ENCODE measurements at places on chromosomes 13 and 19.

GRCh38 chr13:24742977-24743376 lies 21.0 kb upstream of the RNF17 start:
- no peak for DNase-seq

GRCh38 chr19:58001895-58002369 lies 688 bp downstream of the ZNF606 start:
- no peak for DNase-seq

- DNase-seq, result no peak
Measured at GRCh38 chr19:38537071-38537936, 80.4 kb downstream of the MAP4K1 start.

- DNase-seq, result no peak
Measured at GRCh38 chr19:47106821-47107201, 6.8 kb downstream of the ZC3H4 start.

DNA sequence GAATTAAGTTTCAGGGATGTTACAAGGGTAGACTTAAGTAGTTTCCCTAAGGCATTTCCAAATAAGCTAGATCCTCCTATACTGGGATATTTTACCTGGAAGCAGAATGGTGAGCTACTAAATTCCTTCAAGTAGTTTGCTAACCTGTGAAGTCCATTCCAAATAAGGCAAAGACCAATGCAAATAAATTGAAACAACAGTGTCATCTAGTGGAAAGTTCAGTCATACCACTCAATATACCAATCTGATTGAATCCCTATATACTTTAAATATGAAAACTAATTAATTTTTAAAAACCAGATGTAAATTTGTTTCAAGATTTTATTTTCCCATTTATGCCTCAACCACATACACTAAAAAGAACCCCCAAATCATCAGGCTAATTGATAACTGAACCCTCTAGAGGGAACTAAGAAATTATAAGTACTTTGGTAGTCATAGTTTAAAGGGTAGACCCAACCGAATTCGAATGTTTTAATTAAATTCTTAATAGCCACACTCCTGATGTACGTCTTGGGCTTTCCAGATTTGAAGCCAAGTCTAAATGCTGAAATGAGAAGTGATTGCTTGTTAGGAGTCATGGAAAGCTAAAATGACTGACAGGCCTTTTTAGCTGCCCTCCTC lies 223.7 kb downstream of the TBC1D4 start:
- no peak for DNase-seq

DNA sequence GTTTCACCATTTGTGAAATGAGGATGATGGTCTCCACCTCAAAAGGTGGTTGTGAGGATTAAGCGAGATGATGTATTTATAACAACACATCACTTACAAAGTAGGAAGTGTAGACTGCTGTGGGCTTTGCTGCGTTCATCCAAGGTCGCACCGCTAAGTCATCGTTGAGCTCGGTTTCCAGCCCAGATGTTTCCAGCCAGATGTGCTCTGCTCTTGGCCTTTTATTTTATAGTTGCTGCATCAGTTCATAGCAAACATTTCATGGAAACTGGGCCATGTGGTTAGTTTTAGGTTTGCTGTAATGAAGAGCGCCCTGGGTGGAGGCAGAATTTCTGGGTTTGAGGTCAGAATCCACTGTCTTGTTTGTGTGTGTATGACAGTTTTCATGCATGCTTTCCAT lies 76.5 kb upstream of the RNF113B start:
- no peak for DNase-seq

GRCh38 chr13:113671066-113672001 lies 4.3 kb downstream of the GRK1 start:
- DNase-seq, result no peak

GRCh38 chr19:46232029-46232428 lies 2.5 kb downstream of the IGFL1 start:
- DNase-seq, result no peak

GRCh38 chr13:26378116-26378515 lies 124.2 kb downstream of the CDK8 start:
- no peak for DNase-seq

GRCh38 chr13:76019421-76020044 lies 383.4 kb downstream of the LMO7 start:
- no peak for DNase-seq

- no peak for DNase-seq
Measured at GRCh38 chr19:52646571-52647217, 8.5 kb upstream of the ZNF83 start.

- no peak for DNase-seq
Measured at GRCh38 chr19:46020819-46021125, 2.1 kb downstream of the PGLYRP1 start.

GRCh38 chr13:98289339-98289945 lies 112.4 kb upstream of the RNF113B start:
- no peak for DNase-seq

DNA sequence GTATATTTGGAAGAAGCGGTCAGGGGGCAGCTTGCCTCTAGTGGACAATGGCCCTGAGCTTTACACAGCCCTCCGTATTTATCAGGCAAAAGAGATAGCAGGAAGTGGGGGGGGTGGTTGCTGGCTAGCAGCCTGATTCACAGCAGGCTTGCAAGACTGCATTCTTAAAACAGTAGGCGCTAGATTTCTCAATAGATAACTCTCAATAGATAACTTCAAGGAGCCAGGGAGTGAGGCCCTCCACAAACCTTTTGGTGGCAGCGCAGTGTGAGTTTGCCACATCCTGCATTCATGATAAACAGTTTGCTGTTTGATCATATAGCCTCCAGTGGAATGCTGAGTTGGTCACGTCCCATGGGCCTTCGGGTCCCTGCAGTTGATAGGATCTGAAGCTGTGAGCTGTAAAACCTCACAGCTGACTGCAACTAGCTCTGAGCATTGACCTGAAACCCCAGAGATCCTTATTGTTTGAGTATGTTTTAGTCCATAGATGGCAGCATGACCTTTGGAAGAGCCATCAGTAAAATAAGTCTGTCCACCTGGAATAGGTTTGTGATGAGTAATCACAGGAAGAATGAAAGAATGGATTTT lies 12.2 kb downstream of the FPR3 start:
- DNase-seq, result no peak

DNA sequence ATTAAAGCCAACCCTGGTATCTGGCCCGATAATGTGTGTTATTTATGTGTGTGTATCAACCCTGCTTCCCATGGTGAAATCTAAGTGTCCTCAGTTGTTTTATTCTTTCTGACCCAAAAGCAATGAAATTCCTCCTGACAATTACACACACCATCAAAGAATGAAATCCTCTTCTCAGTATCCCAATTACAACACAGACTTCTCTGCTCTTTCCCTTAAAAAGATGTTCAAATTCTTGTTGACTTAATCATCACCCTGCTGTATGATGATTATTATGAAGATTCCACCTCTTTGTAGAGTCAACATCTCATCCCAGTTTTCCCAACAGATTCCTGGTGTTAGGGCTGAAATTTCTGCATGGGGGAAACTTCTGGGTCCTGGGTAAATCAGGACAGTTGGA lies 8.9 kb upstream of the TRPC4 start:
- DNase-seq, result no peak

GRCh38 chr13:105193026-105193425 lies 1342.4 kb downstream of the EFNB2 start:
- DNase-seq, result no peak

- DNase-seq, result no peak
Measured at GRCh38 chr19:14516746-14517438, 1.3 kb downstream of the DNAJB1 start.

GRCh38 chr13:82791035-82791434 lies 1091.2 kb downstream of the SLITRK1 start:
- DNase-seq, result no peak

- DNase-seq, result no peak
Measured at GRCh38 chr19:29971002-29971401, 29.0 kb downstream of the URI1 start.

GRCh38 chr13:42466123-42466522 lies 107.8 kb upstream of the TNFSF11 start:
- no peak for DNase-seq

GRCh38 chr19:15374105-15374651 lies 5.4 kb downstream of the AKAP8 start:
- DNase-seq, result no peak

DNA sequence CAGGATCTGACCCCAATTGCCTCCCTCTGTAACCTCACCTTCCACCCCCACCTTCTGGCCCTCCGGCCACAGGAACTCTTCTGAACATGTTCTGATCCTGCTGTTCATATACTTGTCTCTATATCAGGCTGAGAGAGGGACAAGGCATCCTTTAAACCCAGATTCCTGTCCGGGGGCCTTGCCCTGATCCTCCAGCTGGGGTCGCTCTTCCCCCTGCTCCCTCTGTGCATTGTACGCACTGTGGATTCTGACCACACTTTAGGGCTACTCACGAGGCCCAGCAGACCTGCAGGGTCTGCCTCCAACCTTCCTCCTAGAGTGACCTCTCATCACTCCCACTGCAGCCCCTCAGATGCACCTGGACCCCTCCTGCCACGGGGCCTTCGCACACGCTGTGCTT lies 269.3 kb downstream of the UQCRFS1 start:
- DNase-seq, result no peak

GRCh38 chr13:111462221-111462764 lies 141.9 kb downstream of the TEX29 start:
- DNase-seq, result no peak

DNA sequence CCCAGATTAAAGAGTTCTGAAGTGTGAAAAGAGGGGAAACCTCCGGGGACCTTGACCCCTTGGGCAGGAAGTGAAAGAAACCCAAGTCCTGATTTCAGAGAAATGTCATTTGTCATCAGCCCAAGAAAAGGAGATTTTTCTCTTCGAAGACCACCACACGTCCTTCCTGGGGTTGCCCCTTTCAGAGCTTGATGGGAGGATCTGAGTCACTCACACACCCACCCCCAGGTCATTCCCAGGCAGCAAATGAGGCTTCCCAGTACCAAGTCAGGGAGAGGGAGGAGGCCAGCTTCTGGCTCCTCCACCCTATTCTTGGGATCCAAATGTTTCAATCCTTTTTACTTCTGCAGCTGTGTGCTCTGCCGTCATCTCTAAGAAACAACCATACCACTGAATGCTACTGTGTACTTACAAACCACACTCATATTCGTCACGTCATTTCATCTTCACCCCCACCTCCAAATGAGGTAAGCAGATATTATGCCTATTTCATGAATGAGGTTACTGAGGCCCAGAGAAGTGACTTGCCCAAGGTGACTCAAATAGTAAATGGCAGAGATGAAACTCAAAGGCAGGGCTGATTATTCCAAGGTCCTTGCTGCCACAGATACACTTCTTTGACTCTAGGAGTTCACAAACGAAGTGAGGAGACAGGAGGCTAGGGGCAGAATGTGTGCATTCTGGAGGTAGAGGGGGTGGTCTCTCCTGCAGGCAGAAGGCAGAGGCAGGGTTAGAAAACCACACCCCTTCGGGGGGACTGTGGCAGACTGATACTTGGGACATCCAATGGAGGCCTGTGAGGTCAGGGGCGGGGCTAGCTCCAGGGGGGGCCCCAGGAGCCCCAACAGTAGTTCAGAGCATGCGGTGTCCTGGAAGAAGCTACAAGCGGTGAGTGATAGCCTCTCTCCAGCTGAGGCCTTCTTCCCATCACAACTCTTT lies 5.0 kb upstream of the KMT2B start:
- DNase-seq, result no peak

GRCh38 chr19:51686171-51686570 lies 7.0 kb upstream of the SPACA6 start:
- DNase-seq, result no peak

- DNase-seq, result no peak
Measured at GRCh38 chr13:64234255-64234654, 2818.6 kb upstream of the PCDH20 start.

Data from NCI-H1436 treated with DMSO at 0.1 percent for 48 hours (cell line).